ENCODE measurements at places on chromosomes 3 and 15.

DNA sequence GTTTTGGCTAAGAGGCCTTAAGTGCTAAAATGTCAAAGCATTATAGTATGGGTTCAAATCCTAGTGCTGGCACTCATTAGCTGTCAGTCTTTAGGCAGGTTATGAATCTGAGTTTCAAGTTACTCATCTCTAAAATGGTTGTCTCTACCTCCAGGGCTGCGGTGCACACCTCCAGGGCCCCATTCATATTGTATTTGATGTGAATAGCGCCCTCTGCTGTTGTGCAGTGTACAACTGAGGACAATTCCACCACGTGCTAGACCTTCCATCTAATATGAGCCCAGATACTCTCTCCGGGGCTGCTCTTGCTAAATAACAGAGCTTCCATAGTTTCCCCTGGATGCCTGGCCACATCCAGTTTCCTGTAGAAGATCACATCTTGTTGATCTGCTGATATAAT lies 54.3 kb downstream of the OXNAD1 start:
- no peak for DNase-seq

GRCh38 chr15:38696109-38696727 lies 131.6 kb upstream of the RASGRP1 start:
- no peak for DNase-seq

DNA sequence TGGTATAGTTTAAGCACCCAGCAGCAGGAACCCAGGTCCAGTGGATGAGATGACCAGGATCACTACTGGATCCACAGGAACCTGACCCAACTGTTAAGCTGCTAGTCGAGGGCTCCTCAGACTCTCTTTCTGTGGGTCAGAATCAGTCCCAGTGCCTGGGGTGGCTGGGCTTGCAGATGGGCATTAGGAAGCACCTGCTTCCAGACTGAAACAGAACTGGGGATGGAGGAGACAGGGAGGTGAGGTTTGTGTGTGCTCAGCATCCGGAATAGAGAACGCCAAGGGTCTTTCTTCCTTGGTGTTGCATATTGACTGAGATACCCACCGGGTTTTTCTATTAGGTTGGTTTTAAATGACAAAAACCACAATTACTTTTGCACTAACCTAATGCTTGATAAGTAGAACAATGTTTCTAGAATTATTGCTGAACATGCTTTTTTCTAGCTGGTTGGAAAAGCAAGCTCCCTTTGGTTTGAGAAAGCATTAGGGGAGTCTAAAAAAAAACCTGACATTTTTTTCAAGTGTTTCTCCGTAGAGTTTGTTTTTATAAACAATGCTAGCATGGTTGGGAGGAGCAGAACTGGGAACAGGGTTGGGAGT lies 779 bp downstream of the ST3GAL6 start:
- DNase-seq = no peak

GRCh38 chr3:55423782-55424181 lies 63.3 kb downstream of the WNT5A start:
- no peak for DNase-seq

DNA sequence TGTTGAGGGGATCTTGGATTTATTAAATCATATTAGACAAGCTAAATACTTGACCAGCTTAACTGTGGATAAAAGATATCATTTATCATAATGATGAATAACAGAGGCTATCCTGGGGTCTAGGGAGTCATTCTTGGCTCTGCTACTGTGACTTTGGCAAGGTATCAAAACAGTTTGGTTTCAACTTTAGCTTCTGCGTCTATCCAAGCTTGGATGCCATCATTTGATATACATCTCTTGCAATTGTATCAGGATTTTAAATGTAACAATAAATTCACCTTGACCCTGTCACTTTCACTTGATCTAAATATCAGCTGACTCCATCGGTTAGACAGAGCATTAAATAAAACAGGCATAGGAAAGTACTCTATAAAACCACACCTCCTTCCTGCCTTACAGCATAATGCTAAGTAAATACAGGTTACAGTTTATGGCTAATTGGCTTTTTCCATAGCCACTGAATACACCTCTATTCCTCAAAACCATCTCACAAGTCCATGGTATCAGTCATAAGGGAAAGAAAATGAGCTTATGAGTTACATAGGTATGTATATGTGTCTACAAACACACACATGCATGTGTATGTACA lies 262.9 kb downstream of the CTNNB1 start:
- DNase-seq = no peak

- no peak for DNase-seq
These were observed 21.0 kb downstream of the MAPKAPK3 start for GRCh38 chr3:50637945-50638344.

DNA sequence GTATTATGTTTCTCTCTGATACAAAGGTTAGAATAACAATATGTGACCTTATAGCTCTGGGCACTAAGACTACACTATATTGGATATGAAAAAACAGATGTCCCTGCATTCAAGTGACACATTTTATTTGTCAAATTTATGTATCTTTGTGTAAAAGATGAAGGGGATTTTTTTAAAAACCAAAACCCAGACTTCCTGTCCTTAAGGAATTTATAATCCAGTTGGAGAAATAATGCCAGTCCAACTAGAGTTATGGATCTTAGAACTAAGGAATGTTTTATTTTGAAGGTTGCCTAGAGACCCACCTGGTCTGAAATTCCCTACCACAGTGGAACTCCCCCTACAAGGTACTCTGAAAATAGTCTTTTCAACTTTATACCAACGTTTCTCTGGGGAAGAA lies 33.3 kb upstream of the PIK3CB start:
- no peak for DNase-seq

DNA sequence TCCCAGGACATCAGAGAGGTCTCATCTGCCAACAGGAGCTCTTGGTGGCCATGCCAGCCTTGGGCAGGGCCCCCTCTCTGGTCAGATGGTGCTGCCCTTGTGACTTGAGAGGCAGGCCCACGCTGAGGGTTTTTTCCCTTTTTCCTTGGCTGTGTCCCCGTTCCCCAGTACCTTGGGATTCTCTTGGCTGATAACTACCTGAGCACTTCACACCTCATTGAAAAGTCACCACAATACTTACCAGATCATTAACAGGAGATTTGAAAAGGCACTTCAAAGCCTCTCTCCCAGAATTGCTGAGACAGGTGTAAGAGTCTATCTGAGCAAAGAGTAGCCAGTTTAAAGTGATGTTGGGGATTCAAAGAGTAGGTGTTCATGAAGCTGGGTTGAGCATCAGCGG lies 15.1 kb upstream of the TMEM158 start:
- no peak for DNase-seq

GRCh38 chr3:157268026-157268425 lies 108.1 kb upstream of the CCNL1 start:
- DNase-seq = no peak

DNA sequence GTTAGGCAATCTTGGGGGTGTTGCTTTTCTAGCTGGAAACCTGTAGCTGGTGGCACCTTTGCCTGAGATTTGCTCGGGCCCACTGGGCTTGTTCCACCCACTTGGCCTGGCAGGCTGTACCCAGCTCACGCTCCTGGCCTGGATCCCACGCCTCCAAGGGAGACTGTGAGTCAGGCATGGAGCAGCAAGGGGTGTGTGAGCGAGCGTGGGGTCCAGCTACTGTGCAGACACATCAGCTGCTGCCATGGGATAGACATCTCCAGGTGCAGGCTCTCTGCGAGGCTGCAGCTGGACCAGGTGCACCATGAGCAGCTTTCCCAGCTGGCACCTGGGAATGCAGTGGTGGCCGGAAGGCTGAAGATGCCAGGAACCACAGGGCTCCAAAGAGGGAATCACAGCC lies 36.0 kb downstream of the NR1D2 start:
- DNase-seq = no peak

DNA sequence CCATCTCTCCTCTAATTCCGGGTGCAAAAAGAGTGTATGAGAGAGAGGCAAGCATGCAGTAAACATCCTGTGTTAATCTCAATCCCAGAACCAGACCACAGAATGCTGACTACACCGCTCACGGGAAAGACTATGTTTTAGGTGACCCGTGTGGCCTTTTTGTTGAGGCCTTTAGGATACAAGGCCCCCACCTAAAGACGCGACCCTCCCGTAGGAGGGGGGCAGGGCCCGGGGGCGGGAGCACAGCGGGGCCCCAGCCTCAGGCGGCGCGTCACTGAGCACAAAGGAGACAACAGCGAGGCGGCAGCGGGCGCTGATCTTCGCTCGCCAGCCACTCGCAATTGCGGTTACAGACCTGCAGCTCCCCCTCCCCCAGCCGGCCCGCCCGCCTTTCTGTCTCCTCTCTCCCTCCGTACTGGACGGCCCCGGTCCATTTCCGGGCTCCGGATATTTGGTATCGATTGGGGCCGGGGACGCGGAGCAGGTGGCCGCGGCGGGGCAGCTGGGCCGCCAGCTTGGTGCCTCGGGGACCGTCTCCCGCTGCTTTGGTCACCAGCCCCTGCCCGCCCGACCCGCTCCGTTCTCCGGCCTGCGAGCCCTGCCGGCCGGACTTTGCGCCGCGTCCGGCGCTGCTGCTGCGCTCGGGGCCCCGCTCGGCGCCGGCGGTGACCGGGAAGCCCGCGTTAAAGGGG lies at the start of gene CCDC50:
Gene CCDC50 (plus strand): TSS at position 433 of the 692 bp plus-strand sequence. CDS start 281 bp downstream, outside the sequence.
- peak; percentile 71 for DNase-seq

GRCh38 chr15:38129531-38130204 lies 123.0 kb upstream of the SPRED1 start:
- no peak for DNase-seq

GRCh38 chr3:126620738-126621137 lies 34.2 kb downstream of the TXNRD3 start:
- DNase-seq = no peak

GRCh38 chr3:69764861-69765260 lies 25.6 kb downstream of the MITF start:
- no peak for DNase-seq
